Activated CD4-positive, alpha-beta memory T cell treated with anti-CD3 and anti-CD28 coated beads, Interleukin-2, amount 10 ng/mL, durations not matched to agents 7 days and 5 days (primary cell): ENCODE measurements at places on chromosomes 4 and X. TPM values are rescaled to one million over a fixed set of nuclear protein-coding genes. Genes with fewer than 3 reads are reported as not detected.

DNA sequence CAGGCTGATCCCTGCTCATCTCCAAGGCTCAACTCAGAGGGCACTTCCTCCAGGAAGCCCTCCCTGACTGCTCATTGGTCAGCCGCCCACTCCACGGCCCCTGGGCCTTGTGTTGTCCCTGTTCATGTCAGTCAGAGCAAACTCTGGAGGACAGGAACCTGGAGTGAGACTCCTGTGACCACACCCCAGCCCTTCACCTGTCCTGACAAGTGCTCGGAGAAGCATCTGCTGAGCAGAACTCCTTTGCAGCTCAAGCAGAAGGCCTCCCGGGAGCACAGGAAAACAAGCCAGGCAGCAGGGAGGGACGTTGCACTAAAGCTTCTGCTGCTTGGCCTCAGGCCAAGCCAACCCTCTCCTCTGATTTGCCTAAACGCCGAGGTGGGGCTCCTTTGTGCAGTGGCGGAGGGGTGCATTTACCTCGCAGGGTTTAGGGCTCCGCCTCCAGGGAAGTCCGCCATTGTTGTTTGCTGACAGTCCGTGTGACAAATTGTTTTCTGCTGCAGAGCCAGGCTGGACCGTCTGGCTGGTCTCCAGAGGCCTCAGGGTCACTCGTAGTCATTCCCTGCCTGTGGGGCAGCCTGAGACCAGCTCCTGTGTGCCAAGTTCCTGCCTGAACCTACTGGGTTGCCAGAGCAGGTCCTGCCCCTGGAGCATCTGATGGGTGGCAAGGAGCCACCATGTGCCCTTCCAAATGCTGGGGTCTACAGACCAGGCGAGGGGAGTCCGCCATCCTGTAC lies 61.8 kb downstream of the C4orf50 start:
- no peak overlapping the region for H3K27ac ChIP-seq
- DNase-seq: no peak
- peaks cover 21% of the 10 kb centered on the region for H3K4me1 ChIP-seq
- H3K36me3 ChIP-seq: no peaks in the 10 kb centered on the region
- no peak overlapping the region for H3K4me3 ChIP-seq

Gene IQCM
- total RNA-seq: not detected

DNA sequence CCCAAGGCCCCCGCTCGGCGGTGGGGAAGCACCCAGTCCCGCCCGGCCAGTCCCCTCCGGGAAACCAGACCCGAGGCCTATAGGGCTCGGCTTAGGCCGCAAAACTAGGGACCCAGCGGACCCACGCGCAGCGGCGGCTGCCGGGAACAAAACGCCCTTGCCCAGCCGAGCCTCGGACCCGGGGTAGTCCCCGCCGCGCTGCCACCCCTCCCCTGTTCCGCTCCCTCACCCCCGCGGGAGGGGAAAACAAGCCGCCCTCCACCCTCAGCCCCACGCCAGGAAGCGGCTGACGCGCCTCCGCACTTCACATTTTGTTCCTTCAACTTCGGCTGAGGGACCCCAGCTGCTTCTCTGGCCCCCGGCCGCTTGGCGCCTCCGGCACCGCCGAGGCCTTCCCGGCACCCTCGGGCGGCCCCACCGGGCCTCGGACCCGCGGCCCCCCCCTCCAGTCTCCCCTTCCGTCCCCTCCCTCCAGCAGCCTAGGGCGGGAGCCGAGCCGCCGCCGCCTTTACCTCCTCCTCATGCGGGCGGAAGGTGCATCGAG lies 694 bp downstream of the PDS5A start:
- H3K27ac ChIP-seq: peak overlapping the region; percentile 71
- peak overlapping the region; percentile 87 for H3K4me3 ChIP-seq
- DNase-seq: peak; percentile 52
- no peaks in the 10 kb centered on the region for H3K27me3 ChIP-seq

- no peak overlapping the region for H3K27ac ChIP-seq
- H3K4me1 ChIP-seq: peaks cover 6% of the 10 kb centered on the region
- H3K36me3 ChIP-seq: peaks cover 25% of the 10 kb centered on the region
- no peak for DNase-seq
- no peak overlapping the region for H3K4me3 ChIP-seq
- H3K27me3 ChIP-seq: no peaks in the 10 kb centered on the region
Measured at GRCh38 chr4:3122081-3122563, 47.6 kb downstream of the HTT start.

Gene CORIN
- total RNA-seq: 0.08 TPM

Gene PPP4R3C
- total RNA-seq: not detected

DNA sequence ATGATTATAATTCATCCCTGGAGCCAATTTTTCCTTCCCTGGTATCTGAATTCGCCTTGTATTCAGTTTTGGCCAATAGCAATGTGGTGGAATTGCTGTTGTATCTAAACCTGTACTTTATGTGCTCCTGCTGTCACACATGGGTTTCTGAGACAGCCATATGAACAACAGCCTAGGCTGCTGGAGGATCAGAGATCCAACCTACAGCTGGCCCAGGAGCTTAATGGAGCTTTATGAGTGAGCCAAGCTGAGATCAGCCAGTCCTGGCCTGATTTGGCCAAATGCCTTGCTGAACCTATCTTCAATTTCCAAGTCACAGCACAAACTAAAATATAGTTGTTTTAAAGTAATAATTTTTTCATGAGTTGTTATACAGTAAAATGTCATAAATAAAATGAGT lies 1071.5 kb downstream of the PCDH7 start:
- H3K4me3 ChIP-seq: no peak overlapping the region
- no peaks in the 10 kb centered on the region for H3K27me3 ChIP-seq
